ENCODE measurements at places on chromosomes 1 and 21. TPM values are rescaled to one million over a fixed set of nuclear protein-coding genes. Genes with fewer than 3 reads are reported as not detected.

The PDZK1IP1 gene
- total RNA-seq: 28.1 TPM

The UBL4B gene
- not detected for total RNA-seq

The PALMD gene
- 0.17 TPM for total RNA-seq

The MCOLN2 gene
- 0.46 TPM for total RNA-seq

The ESRRG gene
- total RNA-seq: 0.34 TPM
